ENCODE measurements at places on chromosomes 1 and 21. TPM values are rescaled to one million over a fixed set of nuclear protein-coding genes. Genes with fewer than 3 reads are reported as not detected.

- DNase-seq: no peak
Observed at GRCh38 chr21:33781121-33781520, 134.5 kb downstream of the ATP5PO start.

DNA sequence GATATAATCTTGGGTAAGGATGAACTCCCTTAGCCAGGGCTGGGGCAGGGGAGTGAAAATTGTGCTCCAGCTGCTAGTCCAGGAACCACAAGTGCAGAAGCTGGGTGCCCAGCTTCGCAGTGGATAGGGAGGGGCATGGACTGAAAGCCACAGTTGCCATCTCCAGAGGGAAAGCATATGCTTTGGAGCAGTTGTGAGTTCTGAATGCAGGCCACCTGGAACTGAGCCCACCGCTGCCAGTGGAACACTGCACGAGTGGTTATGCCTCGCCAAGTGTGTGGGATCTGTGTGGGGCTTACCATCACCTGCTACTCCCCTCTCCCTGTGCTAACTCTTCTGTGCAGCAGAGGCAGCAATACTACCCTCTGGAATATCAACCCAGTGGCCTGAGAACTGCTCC lies 158.4 kb upstream of the DPT start:
- DNase-seq: no peak

GRCh38 chr1:34645919-34646318 lies 108.9 kb upstream of the GJB5 start:
- DNase-seq: no peak

DNA sequence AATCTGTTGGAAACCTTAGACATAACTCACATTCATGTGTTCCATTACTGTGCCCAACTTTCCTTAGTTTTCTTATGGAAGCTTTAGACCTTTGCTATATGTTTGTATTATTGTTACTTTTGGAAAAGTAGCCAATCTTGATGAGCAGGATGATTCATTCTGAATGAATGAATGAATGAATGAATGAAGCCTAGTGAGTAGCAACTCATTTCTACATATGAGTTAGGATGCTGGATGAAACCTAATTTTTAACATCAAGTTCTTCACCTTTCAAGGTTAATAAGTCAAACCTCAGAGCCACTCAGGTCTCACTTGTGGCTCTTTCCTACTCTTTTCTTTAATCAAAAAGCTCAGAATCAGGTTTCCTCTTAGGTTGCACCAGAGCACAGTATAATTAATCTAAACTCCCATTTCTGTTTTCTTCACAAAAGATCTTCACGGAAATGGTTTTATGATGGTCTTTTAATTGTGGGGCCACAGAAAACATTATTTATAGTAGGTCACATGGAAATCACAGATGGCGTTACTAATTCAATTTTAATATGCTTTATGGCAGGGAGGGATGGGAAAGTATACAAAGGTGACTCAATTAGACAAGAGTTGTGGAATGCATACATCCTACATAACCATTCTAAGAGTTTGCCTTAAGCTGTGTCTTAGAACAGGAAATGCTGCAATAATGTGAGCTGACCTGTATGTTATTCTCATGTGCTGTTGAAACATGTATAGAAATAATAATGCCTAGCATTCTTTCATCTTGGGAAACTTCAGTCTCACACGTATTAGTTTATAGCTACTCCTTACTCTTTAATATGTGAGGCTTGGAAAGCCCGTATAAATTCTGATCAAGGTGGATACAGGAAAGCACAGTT lies 4.5 kb upstream of the DDX59 start:
- DNase-seq: no peak

GRCh38 chr1:16631248-16632043 lies 18.1 kb upstream of the NBPF1 start:
- DNase-seq: no peak

DNA sequence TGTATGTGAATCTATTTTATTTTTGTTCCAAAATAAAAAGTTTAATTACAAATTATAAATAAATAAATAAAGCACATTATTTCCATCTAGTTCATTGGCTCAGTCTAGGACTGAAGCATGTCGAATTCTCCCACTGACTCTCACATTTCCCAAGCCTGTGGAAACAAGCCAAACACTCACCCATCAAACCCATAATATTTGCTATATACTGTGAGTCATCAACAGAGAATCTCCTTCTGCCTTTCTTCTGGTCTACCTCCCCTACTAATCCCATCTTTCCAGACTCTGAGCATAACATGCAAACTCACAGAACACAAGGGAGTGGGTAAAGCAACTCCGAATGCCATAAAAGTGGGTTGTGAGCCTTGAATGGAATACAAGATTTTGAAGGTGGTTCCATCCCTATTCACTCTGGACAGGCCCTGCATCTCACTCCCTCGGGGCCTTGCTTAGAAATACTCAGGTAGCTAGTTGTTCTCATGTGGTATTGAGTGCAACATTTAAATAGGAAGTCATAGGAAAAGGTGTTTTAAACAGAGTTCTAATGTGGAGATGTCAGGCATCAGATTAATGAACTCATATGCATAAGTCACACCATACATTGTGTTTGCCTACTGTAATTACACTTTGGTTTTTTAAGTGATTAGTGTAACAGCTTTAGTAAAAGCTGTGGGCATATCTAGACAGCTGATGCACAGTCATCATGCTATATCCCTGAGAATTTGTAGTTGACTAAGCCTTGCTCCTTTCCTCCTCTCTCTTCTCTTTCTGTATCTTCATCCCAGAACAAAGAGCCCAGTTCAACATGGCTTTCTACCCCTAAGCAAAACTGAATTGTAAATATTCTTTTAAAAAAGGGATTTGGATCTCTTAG lies 47.0 kb downstream of the F5 start:
- DNase-seq: no peak

- no peak for DNase-seq
Observed at GRCh38 chr1:119011706-119012105, 23.6 kb upstream of the TBX15 start.

- DNase-seq: no peak
Observed at GRCh38 chr1:95974586-95974985, 740.6 kb downstream of the RWDD3 start.

- no peak for DNase-seq
Observed at GRCh38 chr1:68322096-68322495, 89.8 kb upstream of the WLS start.

- no peak for DNase-seq
Observed at GRCh38 chr1:3454811-3455618, 550 bp downstream of the ARHGEF16 start.

GRCh38 chr1:33410091-33410701 lies 20.7 kb downstream of the PHC2 start:
- DNase-seq: no peak

DNA sequence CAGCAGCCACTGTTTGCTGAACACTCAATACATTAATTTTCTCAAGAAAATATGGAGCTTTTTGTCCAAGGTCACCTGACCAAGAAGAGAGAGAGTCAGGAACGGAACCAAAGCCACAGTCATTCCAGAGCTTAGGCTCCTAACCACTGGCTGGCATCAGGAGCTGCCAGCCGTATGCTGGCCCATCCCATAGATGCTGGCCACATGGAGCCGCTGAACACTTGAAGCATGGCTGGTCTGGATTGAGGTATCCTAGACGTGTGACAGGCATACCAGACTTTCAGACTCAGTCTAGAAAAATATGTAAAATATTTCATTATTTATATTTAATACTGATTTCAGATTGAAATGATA lies 458.7 kb downstream of the MATN1 start:
- DNase-seq: no peak

The PKP1 gene
- 0.10 TPM for polyA plus RNA-seq

The LRRC71 gene
- polyA plus RNA-seq: 0.35 TPM

The PRAMEF17 gene
- not detected for polyA plus RNA-seq

The AQP10 gene
- polyA plus RNA-seq: 0.18 TPM
